Activated CD4-positive, alpha-beta T cell treated with anti-CD3 and anti-CD28 coated beads for 4 hours (primary cell): ENCODE measurements at places on chromosomes 5 and 9.

DNA sequence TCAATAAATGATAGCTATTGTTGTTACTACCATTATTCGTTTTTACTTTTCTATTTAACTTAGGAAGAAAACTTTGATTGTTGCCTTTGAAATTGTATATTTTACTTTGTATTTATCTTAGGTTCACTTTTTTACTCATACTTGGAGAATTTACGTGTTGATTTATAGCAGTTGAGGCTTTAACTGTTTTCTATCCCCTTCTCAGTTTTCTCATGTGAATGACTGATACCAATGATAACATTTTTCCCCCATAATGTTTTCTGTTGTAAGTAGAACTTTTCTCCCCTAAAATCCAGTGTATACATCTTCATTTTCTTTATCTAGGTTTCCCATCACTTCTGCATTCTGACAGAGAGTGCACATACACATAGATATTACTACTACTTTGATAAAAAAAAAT lies 54.4 kb downstream of the FSD1L start:
- DNase-seq = no peak

- DNase-seq = no peak
These were observed 37.1 kb downstream of the TENT4A start for GRCh38 chr5:6750142-6750840.

- DNase-seq = no peak
These were observed 88.4 kb downstream of the GALNT10 start for GRCh38 chr5:154278908-154279307.

DNA sequence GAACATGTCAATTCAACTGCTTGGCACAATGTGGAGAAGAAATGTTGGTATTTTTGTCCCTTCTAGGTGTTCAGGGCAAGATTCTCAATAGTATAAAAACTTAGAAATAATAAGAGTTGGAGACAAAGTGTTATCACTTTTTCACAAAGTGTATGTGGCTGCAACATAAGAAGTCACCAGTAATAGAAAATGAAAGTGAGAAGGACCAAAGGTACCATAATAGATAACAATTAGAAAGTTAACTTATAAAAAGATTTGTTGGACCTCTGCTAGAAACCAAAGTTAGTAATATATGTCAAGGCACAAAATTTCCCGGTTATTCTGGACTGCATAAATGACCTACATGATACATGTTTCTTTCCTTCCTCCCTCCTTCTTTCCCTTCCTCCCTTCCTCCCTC lies 1535.3 kb downstream of the EFNA5 start:
- no peak for DNase-seq

DNA sequence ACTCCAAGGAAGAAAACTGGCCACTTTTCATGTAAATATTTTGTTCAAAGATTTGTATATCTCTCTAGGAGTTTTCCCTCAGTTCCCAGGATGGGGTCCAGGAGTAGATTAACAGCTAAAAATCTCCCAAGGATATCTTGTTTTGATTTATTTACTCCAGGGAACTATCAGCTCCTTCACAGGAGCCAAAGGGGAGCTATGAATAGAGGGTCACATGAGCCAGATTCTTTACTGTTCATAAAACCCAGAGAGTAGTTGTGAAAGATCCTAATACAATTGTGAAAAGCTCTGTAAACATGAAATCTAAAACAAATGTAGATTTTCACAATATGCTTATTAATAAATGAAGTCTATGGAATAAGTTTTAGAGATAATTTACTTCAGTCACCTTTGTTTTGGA lies 16.9 kb downstream of the DIMT1 start:
- DNase-seq = no peak

DNA sequence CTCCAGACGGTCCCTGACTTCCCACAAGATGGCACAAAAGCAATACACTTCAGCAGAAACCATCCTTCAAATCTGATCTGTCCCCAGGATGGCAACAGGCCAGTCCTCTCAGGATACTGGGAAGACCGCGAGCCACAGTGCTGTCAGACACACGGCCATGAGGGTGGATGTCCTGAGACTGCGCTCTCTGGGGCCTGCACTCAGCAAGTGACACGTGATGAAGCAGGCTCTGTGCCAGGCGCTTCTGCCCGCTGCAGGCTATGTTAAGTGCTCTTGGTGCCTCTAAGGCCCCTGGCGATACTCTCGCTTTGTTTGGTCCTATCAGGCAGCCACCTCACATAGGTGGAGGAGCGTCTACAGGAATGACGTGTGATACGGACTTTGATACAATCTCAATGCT lies 7.1 kb downstream of the BRD9 start:
- DNase-seq = no peak

- DNase-seq = no peak
These were observed 2.7 kb upstream of the APBA1 start for GRCh38 chr9:69674716-69675438.

GRCh38 chr9:113223963-113224362 lies 2.6 kb downstream of the SLC31A1 start:
- DNase-seq = no peak

GRCh38 chr5:82808960-82809359 lies 268.2 kb downstream of the TMEM167A start:
- no peak for DNase-seq

- DNase-seq = peak; percentile 9
These were observed 9.9 kb upstream of the IQGAP2 start for GRCh38 chr5:76393035-76393680.

- DNase-seq = no peak
These were observed 18.9 kb upstream of the GLIS3 start for GRCh38 chr9:4318741-4319140.

- no peak for DNase-seq
These were observed 60.6 kb downstream of the HSD17B3 start for GRCh38 chr9:96241391-96241809.

- DNase-seq = no peak
These were observed 141.3 kb downstream of the IRX1 start for GRCh38 chr5:3736926-3737325.

GRCh38 chr9:121234832-121235161 lies 33.1 kb upstream of the RAB14 start:
- no peak for DNase-seq

DNA sequence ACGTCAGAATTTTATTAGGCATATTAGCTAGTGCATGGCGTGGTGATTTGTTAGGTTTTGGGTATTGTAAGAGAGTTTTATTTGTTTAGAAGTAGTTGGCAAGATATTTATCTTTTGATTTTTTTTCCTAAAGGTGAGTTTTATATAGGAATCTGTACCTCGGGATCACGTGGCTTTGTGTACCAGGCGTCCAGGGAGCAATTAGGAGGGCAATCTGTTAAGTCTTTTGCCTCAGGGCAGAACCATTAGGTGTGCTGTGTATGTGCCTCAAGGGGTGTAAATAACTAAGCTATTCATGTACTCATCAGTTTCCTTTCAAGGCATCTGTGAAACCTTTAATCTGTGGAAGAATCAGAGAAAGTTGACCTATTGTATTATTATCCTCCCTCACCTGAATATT lies 39.4 kb downstream of the ZSWIM6 start:
- no peak for DNase-seq

GRCh38 chr5:5318426-5319190 lies 103.9 kb upstream of the ICE1 start:
- DNase-seq = no peak

DNA sequence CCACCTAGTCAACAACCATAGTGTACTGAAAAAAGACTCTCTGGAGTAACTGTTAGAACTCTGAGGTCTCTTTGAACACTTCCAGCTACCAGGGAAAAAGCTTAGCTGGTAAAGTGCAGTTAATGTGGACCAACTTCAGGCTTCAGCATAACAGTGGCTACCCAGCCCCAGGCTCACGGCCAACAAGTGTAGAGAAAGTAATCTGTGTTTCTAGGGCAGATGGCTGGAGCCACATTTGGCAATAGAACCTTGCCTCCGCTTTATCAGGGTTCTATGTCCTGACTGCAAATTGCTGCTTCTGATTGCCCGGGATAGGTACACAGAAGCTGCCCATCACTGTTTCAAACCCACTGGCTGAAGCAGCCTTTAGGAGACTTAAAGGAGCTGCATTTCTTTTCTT lies 76.0 kb upstream of the SIMC1 start:
- no peak for DNase-seq
